ENCODE measurements at places on chromosomes 5 and 9. TPM values are rescaled to one million over a fixed set of nuclear protein-coding genes. Genes with fewer than 3 reads are reported as not detected.

Gene AIF1L
- 0.58 TPM for total RNA-seq

Gene IL13
- total RNA-seq, result not detected

Gene TAF11L10
- total RNA-seq, result not detected

Gene SLIT3
- 3.1 TPM for total RNA-seq

Gene PHF24
- total RNA-seq, result 0.28 TPM

All from regular cardiac myocyte (primary cell).